ENCODE measurements at places on chromosomes 12 and 14.
A peak's percentile ranks its signal among the peaks of the same experiment; 100 is the strongest.

DNA sequence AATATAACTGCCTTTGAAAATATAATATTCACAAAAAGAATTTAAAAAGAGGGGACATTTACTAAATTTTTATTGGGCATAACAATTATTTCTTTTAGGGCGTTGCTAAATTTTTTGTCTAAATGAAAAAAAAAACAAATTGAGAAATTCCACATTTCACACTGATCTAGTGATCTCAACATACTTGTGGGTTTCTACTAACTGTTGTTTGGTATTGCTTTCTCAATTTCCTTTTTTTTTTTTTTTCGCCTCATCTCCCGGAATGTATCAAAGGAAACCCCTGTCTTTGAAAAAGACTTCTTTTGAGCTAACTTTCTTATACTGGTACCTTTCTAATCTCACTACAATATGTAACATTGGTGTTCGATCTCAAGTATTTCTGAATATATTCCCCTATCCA lies at the start of gene CLEC4D:
Gene CLEC4D, plus strand, starts transcription at position 248 of the 400 bp plus-strand sequence. CDS start 230 bp downstream, outside the sequence.
- H3K36me3 ChIP-seq: no peaks in the 10 kb centered on the region
- no peak within 1 kb of the TSS for H3K4me3 ChIP-seq
- H3K27me3 ChIP-seq: peaks cover 3% of the 10 kb centered on the region
- no peaks in the 10 kb centered on the region for H3K4me1 ChIP-seq
- no peak within 1 kb of the TSS for H3K27ac ChIP-seq
- DNase-seq: no peak

DNA sequence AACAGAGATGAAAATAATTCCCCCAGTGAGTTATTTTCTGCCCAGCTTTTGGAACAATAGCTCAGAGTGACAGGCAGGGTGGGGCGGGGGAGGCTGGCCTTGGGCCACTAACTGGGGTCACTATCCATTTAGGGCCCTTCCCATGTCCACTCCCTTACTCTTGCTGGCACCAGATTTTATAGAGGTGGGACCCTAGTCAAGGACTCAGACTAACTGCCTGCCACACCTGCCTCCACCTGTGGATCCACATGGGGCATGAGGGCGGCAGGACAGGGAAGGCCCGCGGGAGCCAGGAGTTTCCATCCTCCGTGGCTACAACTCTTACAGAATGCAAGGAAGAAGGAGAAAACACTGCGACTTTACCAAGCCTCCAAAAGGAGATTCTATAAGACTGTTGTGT lies 10.1 kb downstream of the VDR start:
- no peak overlapping the region for H3K27ac ChIP-seq
- peaks cover 6% of the 10 kb centered on the region for H3K4me1 ChIP-seq
- H3K27me3 ChIP-seq: no peaks in the 10 kb centered on the region
- no peak overlapping the region for H3K4me3 ChIP-seq

DNA sequence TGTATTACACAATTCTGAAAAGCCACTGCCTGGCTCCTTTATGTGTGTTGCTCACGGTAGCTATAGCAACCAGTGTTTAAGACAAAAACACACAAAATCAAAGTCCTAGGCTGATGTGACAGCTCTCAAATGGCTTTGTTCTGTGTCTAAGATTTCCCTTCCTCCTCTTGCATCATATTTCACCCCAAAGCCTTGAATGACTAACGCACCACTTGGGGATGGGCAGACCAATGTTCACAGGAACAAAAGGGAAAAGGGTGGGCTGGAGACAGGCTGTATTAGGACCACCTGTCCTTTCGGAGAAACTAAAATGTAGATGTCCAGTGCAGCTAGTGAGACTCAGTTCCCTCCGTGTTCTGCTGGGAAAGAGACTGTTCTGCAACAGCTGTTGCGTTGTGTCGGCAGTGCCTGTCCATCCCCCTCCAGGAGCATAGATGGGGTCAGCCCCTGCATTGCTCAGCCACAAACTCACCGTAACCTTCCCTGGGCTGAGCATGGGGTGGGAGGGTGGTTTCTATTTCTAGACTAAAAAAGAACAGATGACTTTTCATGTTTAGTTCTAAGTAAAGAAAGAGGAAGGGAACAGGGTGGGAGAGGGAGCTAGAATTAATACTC lies 26.8 kb upstream of the DAAM1 start:
- H3K27me3 ChIP-seq: no peaks in the 10 kb centered on the region
- H3K36me3 ChIP-seq: no peaks in the 10 kb centered on the region
- H3K27ac ChIP-seq: no peak overlapping the region

- DNase-seq: no peak
- H3K4me1 ChIP-seq: no peaks in the 10 kb centered on the region
- no peaks in the 10 kb centered on the region for H3K36me3 ChIP-seq
- H3K4me3 ChIP-seq: no peak overlapping the region
- H3K27ac ChIP-seq: no peak overlapping the region
Measured at GRCh38 chr12:80033448-80033847, 65.9 kb upstream of the OTOGL start.

GRCh38 chr14:95906591-95906990 lies 30.0 kb downstream of the TUNAR start:
- no peaks in the 10 kb centered on the region for H3K36me3 ChIP-seq
- H3K4me1 ChIP-seq: no peaks in the 10 kb centered on the region
- H3K27ac ChIP-seq: no peak overlapping the region
- H3K4me3 ChIP-seq: no peak overlapping the region
- DNase-seq: no peak
- H3K27me3 ChIP-seq: no peaks in the 10 kb centered on the region

- no peaks in the 10 kb centered on the region for H3K4me1 ChIP-seq
- no peak overlapping the region for H3K27ac ChIP-seq
- no peaks in the 10 kb centered on the region for H3K36me3 ChIP-seq
Measured at GRCh38 chr14:47277703-47278102, 397.7 kb downstream of the MDGA2 start.

- no peaks in the 10 kb centered on the region for H3K27me3 ChIP-seq
- H3K4me3 ChIP-seq: peak overlapping the region; percentile 93
- peak overlapping the region; percentile 92 for H3K27ac ChIP-seq
- peaks cover 6% of the 10 kb centered on the region for H3K36me3 ChIP-seq
Measured at GRCh38 chr12:8948701-8949341, 624 bp downstream of the M6PR start.

DNA sequence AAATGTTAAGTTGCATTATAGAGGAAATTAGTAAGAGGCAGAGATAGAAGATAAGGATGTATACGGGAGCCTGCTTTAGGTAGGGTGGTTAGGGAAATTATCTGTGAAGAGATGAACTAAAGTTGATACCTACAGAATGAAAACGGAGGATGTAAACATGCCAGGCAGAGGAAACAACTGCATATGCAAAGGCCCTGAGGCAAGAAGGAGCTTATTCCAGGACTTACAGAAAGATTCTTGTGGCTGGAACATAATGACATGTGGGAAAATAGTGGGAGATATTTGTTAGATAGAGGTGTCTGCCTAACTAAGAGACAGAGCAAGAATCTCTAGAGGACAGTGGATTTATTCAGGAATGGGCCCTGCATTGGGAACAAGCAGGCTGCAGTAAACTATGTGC lies 16.2 kb upstream of the SERPINA1 start:
- H3K36me3 ChIP-seq: no peaks in the 10 kb centered on the region
- H3K27ac ChIP-seq: no peak overlapping the region
- H3K4me3 ChIP-seq: no peak overlapping the region
